ENCODE measurements at places on chromosomes 4 and X.

- no peak for DNase-seq
Measured at GRCh38 chr4:81580346-81580993, 108.8 kb upstream of the RASGEF1B start.

DNA sequence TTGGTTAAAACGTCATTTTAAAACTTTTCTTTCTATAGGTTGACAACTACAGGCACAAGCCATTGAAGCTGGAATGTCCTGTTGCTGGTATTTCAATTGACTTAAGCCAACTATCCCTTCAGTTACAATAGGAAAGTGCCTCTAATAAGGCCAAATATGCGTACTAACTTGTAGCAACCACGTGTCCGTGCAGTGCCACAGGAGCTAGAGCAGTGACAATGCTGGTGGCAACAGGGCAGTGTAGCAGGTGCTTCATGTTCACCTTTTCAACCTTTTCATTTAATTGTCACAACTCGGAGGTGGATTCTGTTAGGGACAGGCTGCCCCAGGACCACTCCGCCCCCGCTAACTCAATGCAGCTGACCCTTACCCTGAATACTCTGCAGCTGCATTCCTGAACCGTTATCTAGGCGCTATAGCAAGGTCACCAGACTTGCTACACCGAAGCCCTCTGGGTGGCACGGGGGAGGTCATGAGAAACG lies 37.7 kb downstream of the ERVMER34-1 start:
- no peak for DNase-seq

- no peak for DNase-seq
Measured at GRCh38 chr4:56857601-56858309, 36.3 kb upstream of the SPINK2 start.

- DNase-seq, result no peak
Measured at GRCh38 chrX:17448188-17448587, 73.2 kb downstream of the NHS start.

GRCh38 chrX:100085846-100086245 lies 324.2 kb downstream of the PCDH19 start:
- DNase-seq, result no peak

DNA sequence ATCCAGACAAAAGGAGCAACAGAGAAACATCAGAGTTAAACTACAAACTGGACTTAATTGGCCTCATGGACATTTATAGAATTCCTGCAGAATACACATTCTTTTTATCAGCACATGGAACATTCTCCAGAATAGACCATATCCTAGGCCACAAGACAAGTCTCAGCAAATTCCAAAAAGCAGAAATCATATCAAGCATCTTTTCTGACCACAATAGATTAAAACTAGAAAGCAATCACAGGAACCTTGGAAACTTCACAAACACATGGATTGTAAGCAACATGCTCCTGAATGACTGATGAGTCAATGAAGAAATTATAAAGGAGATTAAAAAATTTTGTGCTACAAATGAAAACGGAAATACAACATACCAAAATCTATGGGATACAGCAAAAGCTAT lies 526.7 kb downstream of the PCDH7 start:
- DNase-seq, result no peak

DNA sequence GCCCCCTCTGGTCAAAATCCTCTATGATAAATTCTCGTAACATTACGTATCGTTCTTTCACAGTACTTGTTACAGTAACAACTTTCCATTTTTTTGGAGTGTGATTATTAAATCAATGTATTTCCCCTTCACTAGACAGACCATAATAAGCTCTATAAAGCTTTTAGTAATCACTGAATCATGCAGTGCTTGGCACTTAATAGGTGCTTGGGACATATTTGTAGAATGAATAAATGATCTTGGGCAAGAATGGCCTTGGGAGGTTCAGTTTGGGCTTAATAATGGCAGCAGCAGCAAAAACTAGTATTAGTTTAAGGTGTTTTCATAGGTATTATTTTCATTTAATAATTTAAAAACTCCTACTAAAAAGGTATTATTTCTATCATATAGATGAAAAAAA lies 33.4 kb upstream of the SFRP2 start:
- DNase-seq, result no peak

DNA sequence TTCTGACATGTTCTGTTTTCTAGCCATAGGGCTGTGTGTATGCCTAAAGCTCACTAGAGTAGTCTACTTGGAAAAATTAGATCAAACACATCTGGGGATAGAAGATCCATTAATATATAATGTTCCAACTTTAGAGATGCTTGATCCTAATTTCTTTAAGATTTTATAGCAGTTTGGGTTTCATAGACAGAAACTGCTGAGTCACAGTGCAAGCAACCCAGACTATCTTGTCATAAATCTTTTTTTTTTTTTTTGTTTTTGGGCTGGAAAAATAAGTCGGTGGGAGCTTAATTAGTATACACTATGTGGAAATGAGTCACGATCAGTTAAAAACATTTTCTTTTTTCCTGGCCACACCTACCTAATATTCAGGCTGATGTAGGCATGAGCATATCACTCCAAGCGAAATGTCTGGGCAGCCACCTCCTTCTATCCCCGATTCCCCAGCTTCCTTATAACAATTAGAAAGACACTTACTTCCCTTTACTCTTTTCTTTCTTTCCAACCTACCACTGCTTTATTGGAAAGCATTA lies 58.2 kb upstream of the CASK start:
- DNase-seq, result no peak

DNA sequence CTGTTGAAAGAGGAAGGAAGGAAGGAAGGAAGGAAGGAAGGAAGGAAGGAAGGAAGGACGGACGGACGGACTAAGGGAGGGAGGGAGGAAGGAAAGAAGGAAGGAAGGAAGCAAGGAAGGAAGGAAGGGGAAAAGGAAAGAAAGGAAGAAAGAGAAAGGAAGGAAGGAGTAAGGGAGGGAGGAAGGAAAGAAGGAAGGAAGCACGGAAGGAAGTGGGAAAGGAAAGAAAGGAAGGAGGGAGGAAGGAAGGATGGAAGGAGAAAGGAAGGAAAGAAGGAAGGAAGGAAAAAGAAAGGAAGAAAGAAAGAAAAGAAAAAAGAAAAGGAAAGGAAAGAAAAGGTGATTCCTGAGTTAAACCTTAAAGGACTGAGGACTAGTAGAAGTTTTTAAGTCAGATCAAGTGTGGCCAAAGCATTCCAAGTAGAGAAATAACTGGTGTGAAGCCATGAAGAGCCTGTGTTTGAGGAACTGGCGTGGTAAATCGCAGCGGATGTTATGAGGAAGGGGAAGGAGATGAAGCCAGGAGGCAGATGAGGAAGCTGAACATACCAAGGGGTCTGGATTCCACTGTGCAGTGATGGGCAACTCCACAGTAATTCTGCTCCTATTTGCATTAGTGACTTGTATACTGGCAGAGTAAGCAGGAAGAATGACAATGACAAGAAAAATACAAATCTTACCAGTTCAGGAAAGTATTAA lies 163.5 kb downstream of the MGST2 start:
- no peak for DNase-seq

GRCh38 chrX:112008724-112009123 lies 73.9 kb downstream of the TRPC5 start:
- no peak for DNase-seq

GRCh38 chr4:111450867-111451266 lies 694.4 kb upstream of the FAM241A start:
- DNase-seq, result no peak

DNA sequence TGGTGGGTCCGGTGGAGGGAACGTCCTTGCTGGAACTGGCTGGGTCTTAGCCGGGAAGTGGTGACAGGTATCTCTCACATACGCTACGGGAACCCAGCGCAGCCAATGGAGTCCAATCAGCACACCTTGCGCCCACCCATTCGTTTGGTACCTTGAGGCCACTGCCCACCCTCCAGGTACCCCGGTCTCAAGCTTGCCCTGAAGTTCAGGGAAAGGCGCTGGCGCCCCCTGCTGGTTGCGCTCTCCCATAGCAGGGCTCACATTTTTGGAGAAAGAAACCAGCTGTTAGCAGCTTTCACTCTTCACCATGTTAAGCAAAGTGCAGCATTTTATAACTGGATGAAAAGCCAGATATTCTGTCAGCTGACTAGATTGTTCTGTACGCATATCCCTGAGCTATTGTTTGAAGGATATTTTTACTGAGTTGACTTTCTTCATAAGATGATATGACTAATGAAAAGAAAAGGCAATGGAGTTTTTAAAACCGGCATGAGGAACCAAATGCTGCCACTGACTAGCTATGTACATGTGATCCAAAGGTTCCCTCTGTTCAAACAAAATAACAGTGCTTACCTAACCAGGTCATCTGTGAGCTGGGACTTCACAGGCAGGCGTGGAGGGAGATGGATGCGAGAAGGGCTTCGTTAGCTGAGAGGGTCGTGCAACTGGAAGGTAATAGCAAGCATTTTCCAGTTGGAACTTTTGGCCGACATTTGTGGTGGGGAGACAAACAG lies 43.7 kb downstream of the OTOP1 start:
- no peak for DNase-seq

- DNase-seq, result no peak
Measured at GRCh38 chr4:4379540-4380087, 7.3 kb upstream of the NSG1 start.

- no peak for DNase-seq
Measured at GRCh38 chr4:181950372-181951127, 292.7 kb upstream of the TENM3 start.

- no peak for DNase-seq
Measured at GRCh38 chrX:78658845-78659744, at the start of gene RTL3. TSS of gene RTL3 (minus strand) at chrX:78659328. CDS start at chrX:78658420, 908 bp downstream.

DNA sequence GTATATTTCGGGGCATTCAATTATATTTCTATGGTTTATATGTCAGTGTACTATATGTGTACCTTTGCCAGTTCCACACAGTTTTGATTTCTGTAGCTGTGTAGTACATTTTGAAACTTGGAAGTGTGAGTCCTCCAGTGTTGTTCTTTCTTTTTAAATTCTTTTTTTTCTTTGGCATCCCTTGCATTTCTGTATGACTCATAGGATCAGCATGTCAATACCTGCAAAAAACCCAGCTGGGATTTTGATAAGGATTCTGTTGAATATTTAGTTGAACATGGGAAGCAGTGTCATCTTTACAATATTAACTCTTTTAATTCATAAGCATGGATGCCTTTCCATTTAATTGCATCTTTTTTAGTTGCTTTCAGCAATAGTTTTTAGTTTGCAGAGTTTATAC lies 100.0 kb downstream of the SH3BGRL start:
- DNase-seq, result no peak

- no peak for DNase-seq
Measured at GRCh38 chr4:7805533-7806337, 133.9 kb downstream of the AFAP1 start.

DNA sequence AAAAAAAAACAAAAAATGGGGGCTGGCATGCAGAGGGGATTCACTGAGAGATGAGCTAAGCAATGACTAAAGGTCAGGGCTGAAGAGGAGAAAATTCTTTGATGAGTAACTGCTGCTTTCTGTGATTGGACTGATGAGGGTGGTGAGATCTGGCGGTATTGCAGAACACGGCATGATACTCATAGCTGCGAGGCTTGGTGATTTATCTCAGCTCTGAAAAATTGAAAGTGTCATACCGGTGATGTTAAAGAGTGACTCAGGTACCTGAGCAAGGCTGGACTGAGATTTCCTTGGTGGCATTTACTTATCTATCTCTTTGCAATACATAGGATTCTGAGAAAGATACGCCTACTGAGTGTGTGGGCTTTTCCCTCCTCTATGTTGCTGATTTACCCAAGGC lies 204.1 kb upstream of the DDX53 start:
- no peak for DNase-seq

GRCh38 chr4:126592088-126592487 lies 1040.7 kb upstream of the INTU start:
- DNase-seq, result no peak

- no peak for DNase-seq
Measured at GRCh38 chr4:22196551-22196950, 248.0 kb upstream of the KCNIP4 start.

DNA sequence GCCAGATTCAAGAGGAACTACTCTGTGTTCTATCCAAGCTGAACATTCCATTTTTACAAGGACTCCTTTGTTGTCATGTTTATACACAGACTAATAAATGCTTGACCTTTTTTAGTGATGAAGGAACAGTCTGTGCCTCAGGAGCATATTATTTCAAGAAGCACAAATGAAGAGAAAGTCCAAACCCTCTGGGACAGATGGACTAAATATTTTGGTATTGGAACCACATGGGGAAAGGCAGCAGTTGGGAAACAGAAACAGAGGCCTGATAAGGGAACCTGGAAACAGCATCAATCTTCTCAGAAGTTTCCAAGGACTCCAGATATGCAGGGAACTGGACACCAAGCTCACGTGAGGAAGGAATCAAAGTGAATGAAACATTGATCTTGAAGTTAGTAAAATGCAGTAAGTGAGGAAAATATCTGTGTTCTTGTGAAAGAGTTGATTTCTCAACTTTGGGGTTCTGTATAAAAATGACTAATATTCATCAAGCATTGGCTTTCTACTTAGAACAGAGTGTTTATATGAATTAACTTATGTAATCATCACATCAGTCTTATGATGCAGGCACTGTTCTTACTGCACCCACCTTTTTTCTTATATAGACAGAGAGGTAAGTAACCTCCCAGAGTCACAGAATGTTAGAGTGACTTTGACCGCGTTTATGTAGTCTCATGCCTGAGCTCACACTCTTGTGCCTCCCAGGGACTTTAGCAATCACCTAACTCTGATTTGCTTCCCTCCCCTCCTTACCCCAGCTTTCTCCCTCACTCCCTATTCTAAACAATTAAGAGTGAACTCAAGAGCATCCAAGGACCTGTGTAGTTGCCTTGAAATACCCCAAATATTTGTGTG lies 148.9 kb upstream of the JADE1 start:
- DNase-seq, result no peak

DNA sequence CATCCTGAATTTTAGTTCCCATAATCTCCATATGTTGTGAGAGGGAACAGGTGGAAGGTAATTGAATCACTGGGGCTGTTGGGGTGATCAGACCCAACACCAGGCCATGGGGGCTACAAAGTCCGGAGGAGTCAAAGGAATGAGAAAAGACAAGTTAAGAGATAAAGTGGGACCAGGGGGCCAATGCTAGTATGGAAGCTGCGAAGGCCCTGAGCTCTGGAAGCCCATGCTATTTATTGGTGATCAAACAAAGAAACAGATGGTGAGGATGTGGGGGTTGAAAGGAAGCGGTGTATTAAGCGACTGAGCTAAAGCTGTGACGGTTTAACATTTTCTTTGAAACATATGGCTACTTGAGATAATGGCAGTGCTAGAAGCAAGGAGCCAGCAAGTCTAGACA lies 132.8 kb downstream of the PDGFC start:
- no peak for DNase-seq

DNA sequence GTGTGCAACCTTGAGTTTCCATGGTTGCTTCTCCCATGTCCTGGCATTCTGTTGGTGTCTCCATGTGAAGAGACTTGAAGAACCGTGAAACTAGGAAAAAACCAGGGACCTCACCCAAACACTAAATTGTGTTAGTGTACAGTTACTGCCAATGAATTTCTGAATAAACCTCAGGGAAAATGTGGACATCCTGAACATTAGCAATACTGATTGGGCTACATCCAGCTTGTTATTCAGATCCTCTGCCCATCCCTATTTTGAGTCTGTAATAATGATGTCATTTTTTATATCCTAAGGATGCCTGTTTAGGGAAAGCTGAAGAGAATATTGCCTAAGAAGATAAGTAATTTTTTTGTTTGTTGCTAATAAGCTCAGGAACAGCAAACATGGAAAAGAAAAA lies 262.7 kb downstream of the TMA16 start:
- no peak for DNase-seq

GRCh38 chr4:40702137-40702799 lies 47.5 kb upstream of the NSUN7 start:
- DNase-seq, result no peak

- DNase-seq, result no peak
Measured at GRCh38 chr4:148633720-148634119, 191.5 kb upstream of the NR3C2 start.

- DNase-seq, result no peak
Measured at GRCh38 chr4:37793562-37793961, 32.9 kb upstream of the PGM2 start.
